ENCODE measurements at places on chromosomes 6 and 20.

GRCh38 chr6:1821164-1821512 lies 211.4 kb downstream of the FOXC1 start:
- DNase-seq: no peak

GRCh38 chr20:14989535-14990290 lies 652.3 kb upstream of the FLRT3 start:
- no peak for DNase-seq

- DNase-seq: no peak
These were observed 125.4 kb downstream of the PXDC1 start for GRCh38 chr6:3625980-3626563.

- no peak for DNase-seq
These were observed 94.9 kb upstream of the TOP1 start for GRCh38 chr20:40933758-40934157.

GRCh38 chr6:89966228-89966544 lies 71.9 kb downstream of the GJA10 start:
- DNase-seq: no peak

DNA sequence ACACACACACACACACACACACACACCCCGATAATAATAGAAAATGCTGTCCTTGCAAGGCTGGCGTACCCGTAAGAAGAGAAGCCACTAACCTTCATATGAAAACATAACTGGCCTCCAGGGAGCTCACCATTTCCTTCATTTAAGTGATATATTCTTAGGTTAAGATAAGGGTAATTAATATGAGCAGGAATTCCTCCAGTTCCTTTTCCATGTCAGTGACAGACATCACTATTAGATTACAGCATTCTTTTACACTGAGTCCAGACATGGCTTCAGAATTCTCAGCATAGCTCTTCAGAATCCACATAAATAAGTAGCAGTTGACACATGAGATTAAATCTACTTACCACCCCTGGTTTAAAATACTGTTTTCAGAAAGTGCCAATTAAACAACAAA lies 121.9 kb downstream of the SIM1 start:
- no peak for DNase-seq

DNA sequence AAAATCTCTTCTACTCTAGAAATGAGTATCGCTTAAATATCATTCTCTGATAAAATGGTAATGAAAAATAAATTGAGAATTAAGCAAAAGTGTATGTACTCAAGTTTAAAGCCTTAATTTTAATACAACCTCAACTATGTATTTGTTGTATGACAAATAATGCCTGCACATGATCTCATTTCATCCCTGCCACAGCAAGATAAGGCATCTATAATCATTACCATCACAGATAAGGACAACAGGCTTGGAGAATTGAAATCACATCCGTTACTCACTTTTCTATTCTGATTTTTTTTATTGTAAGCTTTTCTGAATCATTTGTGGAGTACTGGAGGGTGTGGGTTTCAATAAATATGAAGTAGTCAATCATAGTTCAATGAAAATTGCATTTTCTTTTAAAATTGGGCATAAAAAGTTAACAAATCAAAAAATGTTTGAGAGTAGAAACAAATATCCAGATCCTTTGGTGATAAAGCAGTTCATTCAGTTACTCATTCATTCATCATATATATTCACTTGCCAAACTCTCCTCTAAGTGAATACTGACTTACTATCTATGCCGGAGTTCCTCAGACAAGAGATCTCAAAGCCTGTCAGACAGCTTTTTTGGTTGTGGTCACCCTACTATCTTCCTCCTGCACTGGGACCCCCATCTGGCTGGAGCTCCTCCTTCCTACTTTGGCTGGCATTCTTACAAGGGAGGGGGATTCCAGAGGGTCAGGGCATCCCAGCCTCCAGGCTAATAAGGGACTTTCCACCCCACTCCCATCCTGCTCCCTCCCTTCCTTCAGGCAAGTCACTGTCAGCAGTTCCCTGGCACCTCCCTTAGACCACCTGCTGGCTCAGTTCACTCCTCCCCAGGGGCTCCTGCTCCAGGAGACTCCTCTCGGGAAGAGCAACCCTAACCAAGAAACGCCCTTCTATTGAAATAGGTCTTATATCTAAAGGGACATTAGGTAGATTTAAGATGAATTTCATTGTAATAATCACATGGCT lies 118.6 kb downstream of the OGFRL1 start:
- no peak for DNase-seq

GRCh38 chr20:15296422-15296821 lies 959.0 kb upstream of the FLRT3 start:
- no peak for DNase-seq

DNA sequence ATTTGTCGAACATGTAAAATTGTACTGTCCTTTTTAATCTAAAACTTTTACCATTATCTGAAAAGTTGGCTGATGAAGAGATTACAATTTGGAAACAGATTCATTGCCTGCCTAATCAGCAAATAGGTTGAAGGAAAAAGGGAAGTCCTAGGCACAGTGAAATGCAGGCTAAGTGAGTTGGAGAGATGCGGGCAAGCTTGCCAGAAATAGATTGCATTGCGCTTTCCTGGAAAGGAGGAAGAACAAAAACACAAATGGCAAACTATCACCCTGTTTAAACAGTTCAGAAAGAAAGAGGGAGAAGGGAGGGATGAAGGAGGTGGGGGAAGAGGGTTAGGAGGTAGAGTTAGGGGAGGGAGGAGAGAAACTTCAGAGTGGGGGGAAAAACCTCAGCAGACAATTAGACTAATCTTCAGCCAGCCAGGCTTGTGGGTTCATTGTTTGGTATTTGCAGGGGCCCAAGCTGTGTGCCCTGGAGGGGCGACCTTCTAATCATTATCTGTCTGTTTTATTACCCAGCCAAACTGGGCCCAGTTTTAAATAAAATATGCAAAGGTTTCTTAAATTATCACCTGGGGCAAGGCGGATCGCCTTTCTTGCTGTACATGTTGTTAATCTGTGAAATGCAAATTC lies 465.2 kb downstream of the TFAP2B start:
- DNase-seq: no peak

- no peak for DNase-seq
These were observed 832.3 kb downstream of the C6orf118 start for GRCh38 chr6:164477101-164477500.

- no peak for DNase-seq
These were observed 154.9 kb downstream of the FARS2 start for GRCh38 chr6:5416250-5416649.

- DNase-seq: no peak
These were observed 20.3 kb downstream of the CYB5R4 start for GRCh38 chr6:83879746-83880145.

GRCh38 chr6:132712366-132712765 lies 1.5 kb downstream of the VNN1 start:
- DNase-seq: no peak

DNA sequence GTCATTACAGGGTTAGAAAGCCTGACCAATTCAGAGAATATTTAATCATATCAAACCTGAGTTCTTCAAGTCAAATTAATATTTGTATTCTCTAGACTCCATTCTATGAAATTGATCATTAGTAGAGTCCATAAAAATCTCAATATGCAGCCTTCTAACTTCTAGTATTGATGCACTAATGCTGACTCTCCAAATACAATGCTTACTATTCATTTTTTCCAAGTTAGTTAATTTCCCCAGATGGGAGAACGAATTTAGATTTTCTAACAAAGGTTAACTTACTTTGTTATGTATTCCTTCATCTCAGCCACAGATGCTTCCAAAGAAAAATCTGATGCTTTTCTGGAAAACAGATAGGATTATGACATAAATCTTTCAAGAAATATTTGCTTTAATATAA lies 12.4 kb upstream of the NDRG3 start:
- no peak for DNase-seq

GRCh38 chr6:112879920-112880413 lies 532.8 kb downstream of the RFPL4B start:
- DNase-seq: peak; percentile 73

DNA sequence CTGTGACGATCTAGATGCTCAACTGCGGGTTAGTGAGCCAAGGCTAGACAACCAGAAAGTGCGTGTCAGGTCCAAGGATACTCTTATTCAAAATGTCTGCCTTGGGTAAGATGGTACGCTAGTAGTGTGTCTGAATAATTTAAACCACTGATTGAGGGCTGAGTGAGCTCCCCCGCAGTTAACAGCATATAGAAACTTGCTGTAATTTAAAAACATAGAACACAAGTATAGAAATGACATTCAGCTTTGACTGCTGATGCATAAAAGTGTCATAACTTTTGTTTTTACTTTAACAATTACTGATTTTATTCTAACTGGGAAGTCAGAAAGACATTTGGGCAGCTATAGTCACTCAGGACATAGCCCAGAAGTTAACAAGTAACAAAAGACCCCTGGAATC lies 45.6 kb upstream of the SLC22A1 start:
- DNase-seq: no peak

GRCh38 chr6:157873735-157874344 lies 50.8 kb downstream of the SNX9 start:
- peak; percentile 80 for DNase-seq

DNA sequence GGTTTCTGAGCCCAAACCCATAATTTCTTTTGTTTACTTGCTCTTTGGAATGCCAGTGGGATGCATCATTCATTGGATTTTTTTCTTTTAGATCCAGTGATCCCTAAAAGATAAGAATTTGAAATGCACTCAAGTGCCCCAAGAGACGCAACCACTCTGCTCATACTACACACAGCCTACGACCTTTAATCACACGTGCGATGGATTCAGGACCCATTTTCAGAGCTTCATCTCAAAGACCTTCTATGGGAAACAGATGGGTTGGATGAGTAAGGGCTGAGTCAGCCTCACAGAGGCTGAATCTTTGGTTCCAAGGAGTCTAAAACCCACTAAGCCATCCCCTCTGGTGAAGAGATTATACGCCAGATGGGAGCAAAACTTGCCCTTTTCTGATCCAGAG lies 265.5 kb upstream of the EXOC2 start:
- DNase-seq: no peak

DNA sequence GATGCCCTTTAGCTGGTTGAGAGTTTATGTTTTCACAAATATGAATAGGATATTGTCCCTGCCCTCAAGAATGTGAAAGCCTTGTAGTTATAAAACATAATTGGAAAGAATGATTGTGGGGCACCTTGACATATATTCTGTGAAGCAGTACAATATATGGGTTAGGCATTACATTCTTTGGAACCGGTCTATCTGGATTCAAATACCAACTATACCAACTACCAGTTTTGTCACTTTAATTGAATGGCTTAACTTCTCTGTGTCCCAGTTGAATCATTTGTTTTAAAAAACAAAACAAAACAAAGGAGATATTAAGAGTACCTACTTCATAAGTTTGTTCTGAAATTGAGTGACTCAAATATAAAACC lies 146.5 kb downstream of the TBC1D32 start:
- no peak for DNase-seq

GRCh38 chr20:49110767-49111694 lies 64.9 kb downstream of the CSE1L start:
- DNase-seq: no peak

- no peak for DNase-seq
These were observed 5.6 kb upstream of the VNN2 start for GRCh38 chr6:132763269-132763668.

DNA sequence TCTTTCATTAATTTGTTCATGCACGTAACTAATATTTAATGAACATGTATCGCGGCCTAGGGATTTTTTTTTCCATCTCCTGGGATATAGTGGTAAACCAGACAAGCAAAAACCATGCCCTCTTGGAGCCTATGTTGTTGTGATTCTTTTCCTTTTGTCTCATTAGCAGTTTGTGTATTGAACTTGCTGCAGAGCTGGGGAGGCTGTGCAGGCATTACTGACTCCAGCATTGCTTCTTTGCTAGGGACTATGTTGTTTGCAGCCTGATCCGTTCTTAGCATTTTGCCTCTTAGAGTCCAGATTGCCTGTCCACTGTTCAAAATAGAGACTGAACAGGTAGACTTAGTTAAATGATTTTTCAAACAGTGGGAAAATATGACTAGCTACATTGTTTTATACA lies 9.7 kb downstream of the SCAF8 start:
- DNase-seq: no peak

Data from testis (tissue), 5 donors.